H4 (cell line): ENCODE measurements at places on chromosomes 6 and 20.
A peak's percentile ranks its signal among the peaks of the same experiment; 100 is the strongest.

GRCh38 chr6:99512033-99512432 lies 3.2 kb downstream of the USP45 start:
- no peak for DNase-seq

- DNase-seq, result no peak
Measured at GRCh38 chr6:44627091-44627882, 239.8 kb downstream of the CDC5L start.

- no peak for DNase-seq
Measured at GRCh38 chr6:162090734-162091133, 636.8 kb downstream of the PRKN start.

- DNase-seq, result peak; percentile 3
Measured at GRCh38 chr6:81450180-81450579, 302.3 kb downstream of the TENT5A start.

DNA sequence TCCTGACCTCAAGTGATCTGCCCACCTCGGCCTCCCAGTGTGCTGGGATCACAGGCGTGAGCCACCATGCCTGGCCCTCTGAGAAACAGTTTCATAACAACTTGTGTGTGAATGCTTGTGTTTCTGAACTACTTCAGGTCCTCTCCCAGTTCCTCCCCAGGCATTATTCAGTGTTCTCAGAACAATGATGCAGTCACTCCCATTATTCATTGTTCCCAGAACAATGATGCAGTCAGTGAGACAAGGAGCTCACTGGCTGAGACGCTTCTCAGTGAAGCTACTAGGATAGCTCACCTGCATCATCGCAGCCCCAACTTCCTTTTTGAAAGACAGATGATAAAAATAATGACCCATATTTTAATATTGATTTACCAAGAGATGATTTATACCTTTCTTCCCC lies 71.5 kb downstream of the NDUFAF5 start:
- DNase-seq, result no peak

GRCh38 chr6:82954937-82955577 lies 110.6 kb downstream of the UBE3D start:
- no peak for DNase-seq

DNA sequence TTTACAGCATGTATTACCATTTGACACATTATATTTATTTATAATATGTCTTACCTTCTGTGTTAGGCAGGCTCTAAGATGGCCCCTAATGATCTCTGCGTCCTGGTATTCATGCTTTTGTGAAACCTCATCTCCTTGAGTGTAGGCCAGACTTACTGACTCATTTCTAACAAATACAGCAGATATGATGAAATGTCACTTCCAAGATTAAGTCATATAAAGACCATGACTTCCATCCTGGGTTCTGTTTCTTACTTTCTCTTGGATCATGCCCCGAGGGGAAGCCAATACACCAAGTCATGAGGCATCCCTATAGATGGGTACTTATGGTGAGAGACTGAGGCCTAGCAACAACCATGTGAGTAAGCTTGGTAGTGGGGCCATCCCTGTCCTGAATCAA lies 30.2 kb downstream of the ZHX3 start:
- no peak for DNase-seq

DNA sequence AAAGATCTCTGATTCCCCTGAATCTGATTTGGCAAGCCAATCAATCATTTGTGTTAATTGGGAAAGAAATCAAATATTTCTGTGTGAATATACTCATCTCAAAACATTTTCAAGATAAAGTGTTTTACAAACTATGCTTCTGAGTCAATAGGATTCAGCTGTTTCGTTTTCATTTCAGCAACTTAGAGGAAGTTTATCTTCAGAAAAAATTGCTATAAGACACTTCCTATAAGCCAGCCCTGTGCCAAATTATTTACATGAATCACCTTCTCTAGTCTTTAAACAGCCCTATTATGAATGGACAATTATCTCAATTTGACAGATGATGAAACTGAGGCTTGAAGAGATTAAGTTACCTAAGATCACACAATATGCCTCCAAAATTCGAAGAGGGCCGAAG lies 10.9 kb downstream of the DEFB129 start:
- no peak for DNase-seq

DNA sequence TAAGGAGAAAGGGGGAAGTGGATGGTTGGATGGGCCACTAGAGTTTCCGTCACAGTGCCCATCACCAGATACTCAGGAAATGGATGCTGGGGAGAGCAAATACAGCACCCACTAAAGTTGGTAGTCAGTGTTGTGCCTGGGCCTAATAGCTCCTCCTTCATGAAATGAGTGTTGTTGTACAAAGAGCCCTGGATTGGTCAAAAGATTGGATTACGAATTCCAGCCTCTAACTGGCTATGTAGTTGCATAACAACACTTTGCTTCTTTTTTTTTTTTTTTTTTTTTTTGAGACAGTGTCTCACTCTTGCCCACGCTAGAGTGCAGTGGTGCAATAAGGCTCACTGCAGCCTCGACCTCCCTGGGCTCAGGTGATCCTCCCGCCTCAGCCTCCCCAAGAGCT lies 27.4 kb downstream of the KCNG1 start:
- DNase-seq, result no peak

GRCh38 chr20:49166534-49167449 lies 21.3 kb downstream of the STAU1 start:
- DNase-seq, result no peak

DNA sequence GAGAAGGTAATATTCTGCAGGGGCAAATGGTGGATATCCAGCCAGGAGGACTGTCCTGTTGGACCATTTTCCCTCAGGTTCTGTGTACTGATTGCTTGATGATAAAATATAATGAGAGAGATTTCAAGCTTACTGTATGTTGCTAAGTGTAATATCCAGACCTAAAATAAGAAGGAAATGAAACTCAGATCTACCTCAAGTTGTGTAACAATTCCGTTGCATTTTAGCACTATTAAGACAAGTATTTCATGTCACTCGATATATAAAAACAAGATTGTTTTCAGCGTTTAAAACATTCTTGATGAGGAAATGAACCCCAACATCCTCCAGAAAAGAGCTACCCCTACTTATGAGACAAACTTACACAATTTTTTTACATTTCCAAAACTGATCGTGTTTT lies 57.2 kb downstream of the RGS17 start:
- no peak for DNase-seq

DNA sequence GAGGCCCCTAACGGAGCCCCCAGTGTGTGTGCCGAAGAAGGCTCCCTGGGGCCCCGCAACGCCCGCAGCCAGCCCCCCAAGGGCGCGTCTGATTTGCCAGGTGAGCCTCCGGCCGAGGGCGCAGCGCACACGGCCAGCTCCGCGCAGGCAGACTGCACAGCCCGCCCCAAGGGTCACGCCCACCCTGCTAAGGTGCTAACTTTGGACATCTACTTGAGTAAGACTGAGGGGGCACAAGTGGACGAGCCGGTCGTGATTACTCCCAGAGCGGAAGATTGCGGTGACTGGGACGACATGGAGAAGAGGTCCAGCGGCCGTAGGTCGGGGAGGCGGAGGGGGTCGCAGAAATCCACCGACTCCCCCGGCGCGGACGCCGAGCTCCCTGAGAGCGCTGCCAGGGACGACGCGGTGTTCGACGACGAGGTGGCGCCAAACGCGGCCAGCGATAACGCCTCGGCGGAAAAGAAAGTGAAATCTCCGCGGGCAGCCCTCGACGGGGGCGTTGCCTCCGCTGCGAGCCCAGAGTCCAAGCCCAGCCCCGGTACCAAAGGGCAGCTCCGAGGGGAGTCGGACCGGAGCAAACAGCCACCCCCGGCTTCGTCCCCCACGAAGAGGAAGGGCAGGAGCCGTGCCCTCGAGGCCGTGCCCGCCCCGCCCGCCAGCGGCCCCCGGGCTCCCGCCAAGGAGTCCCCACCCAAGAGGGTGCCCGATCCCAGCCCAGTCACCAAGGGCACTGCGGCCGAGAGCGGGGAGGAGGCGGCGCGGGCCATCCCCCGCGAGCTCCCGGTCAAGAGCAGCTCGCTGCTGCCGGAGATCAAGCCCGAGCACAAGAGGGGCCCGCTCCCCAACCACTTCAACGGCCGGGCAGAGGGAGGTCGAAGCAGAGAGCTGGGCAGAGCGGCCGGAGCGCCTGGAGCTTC lies 117.0 kb downstream of the RTN4IP1 start:
- peak; percentile 42 for DNase-seq

- no peak for DNase-seq
Measured at GRCh38 chr6:48610846-48611245, 499.8 kb upstream of the PTCHD4 start.

DNA sequence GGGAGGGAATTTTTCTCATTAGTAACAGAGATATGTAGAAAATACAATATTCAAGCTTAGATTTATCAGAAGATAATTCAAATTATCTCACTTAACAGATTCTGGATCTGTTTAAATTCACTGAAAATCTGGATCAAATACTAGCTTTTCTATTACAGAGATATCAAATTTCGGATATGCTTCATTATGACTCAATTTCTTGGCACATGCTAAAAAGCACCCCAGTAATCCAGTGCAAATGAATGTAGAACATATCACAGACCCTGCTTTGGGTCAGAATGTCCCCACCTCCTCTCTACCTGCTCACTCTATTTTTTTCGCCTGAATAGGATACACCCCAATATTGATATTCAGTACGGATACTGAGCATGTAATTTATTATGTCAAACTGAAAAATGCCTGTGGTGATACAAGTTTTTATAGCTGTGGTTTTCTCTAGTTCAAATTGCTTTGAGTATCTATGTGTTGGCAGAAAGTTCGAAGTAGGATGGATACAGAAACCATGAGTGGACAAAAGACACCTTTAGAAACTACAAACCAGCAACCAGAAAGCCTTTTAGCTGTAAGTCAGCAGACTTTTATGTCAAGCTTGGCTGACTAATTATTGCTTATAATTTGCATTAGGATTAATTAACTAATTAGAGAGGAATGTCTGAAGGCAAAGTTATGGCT lies 290.0 kb downstream of the TFAP2B start:
- DNase-seq, result peak; percentile 31

DNA sequence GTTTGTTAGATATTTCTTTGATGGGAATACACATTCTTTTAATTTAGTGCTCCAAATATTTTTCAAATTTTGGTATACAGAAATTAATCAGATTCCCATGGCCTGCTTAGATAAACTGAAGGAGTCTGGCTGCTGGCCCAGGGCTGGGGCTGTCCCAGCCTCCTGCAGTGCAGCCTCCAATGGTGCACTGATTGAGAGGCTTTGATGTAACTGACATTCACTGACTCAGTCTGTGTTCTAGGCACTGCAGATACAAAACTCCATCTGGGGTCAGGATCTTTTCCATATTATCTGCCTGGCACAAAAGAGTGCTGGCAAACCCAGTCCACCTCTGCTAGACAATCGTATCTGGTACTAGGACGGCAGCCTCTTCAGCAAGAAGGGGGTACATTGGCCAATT lies 64.8 kb downstream of the GRIK2 start:
- no peak for DNase-seq

DNA sequence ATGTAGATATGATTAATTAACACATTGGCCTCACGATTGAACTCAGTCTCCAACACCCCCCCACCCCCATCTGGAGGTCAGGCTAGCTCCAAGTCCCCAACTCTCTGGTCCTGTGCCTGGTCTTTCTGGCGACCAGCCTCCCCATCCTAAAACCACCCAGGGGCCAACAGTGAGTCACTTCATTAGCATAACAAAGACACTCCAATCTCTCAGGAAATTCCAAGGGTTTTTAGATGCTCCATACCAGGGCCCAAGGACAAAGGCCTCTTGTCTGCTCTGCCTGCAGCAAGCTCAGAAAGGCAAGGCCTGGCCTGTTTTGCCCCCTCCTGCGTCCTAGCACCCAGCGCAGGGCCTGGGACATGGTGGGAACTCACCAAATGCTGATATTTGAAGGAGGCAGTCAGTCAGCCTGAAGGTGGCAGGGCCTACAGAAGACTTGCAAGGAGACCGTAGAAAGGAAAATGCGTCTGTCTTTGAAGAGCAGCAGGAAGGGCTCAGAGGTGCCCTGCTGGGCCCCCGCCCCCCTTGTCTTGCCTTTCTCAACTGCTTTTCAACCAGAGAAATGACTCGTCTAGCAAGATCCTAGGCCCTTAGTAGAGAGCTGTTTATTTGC lies 184.7 kb downstream of the CDH4 start:
- DNase-seq, result peak; percentile 76

- DNase-seq, result peak; percentile 8
Measured at GRCh38 chr6:134060491-134061106, 8.2 kb upstream of the SLC2A12 start.

GRCh38 chr20:33262658-33263065 lies 20.4 kb upstream of the BPIFB1 start:
- peak; percentile 63 for DNase-seq

DNA sequence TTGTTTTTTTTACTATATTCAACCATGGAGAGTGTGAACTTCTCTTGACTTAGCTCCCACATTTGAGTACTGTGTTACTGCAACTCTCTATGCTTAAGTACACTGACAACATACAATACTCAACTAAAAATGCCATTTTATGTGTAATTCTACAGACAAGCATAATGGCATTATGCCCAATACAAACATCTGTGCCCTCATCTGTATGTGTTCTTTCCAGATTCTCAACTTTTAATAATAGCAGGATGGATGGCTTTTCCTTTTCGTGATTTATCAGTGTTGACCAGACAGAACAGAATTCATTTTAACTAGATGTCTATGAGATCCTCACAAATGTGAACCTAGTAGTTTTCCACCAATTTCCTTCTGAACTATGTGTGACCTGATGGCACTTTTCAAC lies 84.2 kb upstream of the MARCKS start:
- DNase-seq, result no peak

GRCh38 chr6:170037541-170038250 lies 253.2 kb downstream of the DLL1 start:
- DNase-seq, result peak; percentile 18

DNA sequence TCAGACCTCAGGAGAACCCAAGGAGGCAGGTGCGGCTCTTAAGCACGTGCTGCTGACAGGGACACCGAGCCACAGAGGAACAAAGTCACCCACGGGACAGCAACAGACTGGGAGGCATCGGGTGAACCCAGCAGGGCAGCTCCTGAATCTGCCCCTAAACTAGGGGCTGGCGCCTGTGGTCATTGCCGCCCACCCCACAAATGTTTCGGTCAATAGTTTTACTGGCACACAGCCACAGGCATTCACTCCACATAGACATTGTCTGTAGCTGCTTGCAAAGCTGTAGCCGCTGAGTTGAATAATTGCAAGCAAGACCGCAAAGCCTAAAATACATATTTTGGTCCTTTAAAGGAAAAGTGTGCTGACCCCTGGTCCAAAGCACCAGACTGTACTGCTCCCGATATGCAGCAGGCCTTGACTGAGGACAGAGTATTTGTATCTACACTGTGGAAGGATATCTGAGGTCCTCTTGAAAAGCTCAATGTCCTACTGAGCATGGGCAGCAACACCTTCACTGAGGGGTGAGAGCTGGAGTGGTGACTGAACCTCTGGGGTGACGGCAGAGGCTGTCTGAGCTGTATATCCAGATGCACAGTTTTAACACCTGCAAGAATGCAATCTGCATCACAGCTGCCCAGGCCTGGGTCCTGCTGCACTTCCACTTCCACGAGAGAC lies 310.3 kb downstream of the THBS2 start:
- DNase-seq, result no peak

- DNase-seq, result peak; percentile 9
Measured at GRCh38 chr6:126195625-126196236, 144.2 kb upstream of the CENPW start.
